Smooth muscle cell of trachea (primary cell): ENCODE measurements at places on chromosomes 16 and 17. TPM values are rescaled to one million over a fixed set of nuclear protein-coding genes. Genes with fewer than 3 reads are reported as not detected.

The SMTNL2 gene
- 0.15 and 1.2 TPM in 2 replicates for total RNA-seq

The TXNDC17 gene
- total RNA-seq, result 68.1 and 231 TPM in 2 replicates

The SOST gene
- not detected in 2 replicates for total RNA-seq

The TMC8 gene
- not detected in 2 replicates for total RNA-seq

The IGSF6 gene
- not detected in 2 replicates for total RNA-seq

The KRT9 gene
- not detected in 2 replicates for total RNA-seq

The MYL4 gene
- total RNA-seq, result not detected in 2 replicates

The G6PC1 gene
- not detected in 2 replicates for total RNA-seq

The SLX4 gene
- total RNA-seq, result 5.8 and 6.7 TPM in 2 replicates

The KRTAP16-1 gene
- total RNA-seq, result not detected in 2 replicates

The NPIPB2 gene
- 9.3 and 13.6 TPM in 2 replicates for total RNA-seq

The MTMR4 gene
- 55.2 and 70.3 TPM in 2 replicates for total RNA-seq

The ADORA2B gene
- 11.2 and 24.5 TPM in 2 replicates for total RNA-seq

The PPP1R27 gene
- total RNA-seq, result 0.17 TPM in 1 of 2 replicates, not detected in the other

The GPR142 gene
- 1.3 TPM in 1 of 2 replicates, not detected in the other for total RNA-seq

The EXOC3L1 gene
- 0.17 TPM in 1 of 2 replicates, not detected in the other for total RNA-seq

The CPD gene
- total RNA-seq, result 264 and 293 TPM in 2 replicates

The NHERF2 gene
- total RNA-seq, result 30.5 and 60.4 TPM in 2 replicates

The MFSD11 gene
- 33.2 and 36.7 TPM in 2 replicates for total RNA-seq

The PRAC1 gene
- total RNA-seq, result not detected in 2 replicates

The FN3K gene
- 4.8 and 6.9 TPM in 2 replicates for total RNA-seq

The VTN gene
- total RNA-seq, result 0.33 TPM in 1 of 2 replicates, not detected in the other

The KRT39 gene
- not detected in 2 replicates for total RNA-seq

The SEZ6L2 gene
- 4.1 and 21.5 TPM in 2 replicates for total RNA-seq

The PIRT gene
- total RNA-seq, result not detected in 2 replicates

The BAHCC1 gene
- 7.4 and 7.6 TPM in 2 replicates for total RNA-seq

The APOBR gene
- total RNA-seq, result not detected in 2 replicates
